ENCODE measurements at places on chromosomes 3 and 15.

GRCh38 chr3:29440413-29441305 is 159.8 kb downstream of the RBMS3 start:
- no peak for DNase-seq

- DNase-seq: no peak
Measured at GRCh38 chr3:58422756-58423325, 10.8 kb downstream of the PDHB start.

DNA sequence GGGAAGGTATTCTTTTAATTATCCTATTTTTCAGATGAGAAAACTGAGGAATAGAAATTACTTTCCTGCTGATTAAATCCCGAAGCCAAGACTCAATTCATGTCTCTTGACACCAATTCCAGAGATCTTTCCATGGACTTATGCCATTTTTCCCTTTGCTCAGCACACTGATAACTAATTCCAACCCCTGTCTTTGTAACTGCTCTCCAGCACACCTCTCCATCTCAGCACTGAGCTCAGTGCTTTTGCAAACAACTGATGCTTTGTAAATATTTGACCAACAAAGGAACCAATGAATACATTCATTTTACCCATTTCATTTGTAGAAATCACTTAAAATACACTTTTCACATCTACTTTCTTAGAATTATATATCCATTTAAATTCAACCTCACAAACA is 249.1 kb downstream of the IL5RA start:
- DNase-seq: no peak

DNA sequence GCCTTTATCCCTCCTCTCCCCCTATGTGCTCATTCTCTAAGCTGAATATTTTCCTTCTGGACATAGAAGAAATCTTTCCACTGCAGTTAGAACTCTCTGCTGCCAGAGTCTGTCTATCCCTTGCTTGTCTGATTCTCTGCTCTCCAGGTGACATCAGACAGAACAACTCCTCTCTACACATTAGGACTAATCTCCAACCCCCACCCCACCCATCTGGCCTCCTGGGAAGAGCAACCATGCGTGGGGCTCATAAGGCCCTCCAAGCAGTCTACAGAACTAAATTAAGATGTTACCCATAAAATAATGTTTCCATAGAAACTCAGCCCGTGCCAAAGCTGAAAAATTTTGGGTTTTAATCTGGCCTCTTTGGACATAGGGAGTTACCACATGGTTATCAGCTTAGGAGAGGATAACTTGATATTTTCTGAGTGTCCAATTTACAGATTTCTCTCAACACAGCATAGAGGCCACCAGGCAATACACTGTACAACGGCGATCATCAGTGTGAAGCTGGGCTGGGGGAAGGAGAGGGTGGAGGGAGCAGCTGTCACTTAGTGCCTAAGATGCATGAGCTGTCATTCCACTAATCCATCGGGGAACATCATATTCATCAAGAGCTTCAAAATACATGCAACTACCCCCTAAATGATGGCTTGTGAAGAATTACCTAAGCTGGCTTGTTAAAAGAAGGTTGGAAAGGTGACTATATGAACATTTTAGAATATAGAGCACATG is 199.4 kb downstream of the CLSTN2 start:
- no peak for DNase-seq

DNA sequence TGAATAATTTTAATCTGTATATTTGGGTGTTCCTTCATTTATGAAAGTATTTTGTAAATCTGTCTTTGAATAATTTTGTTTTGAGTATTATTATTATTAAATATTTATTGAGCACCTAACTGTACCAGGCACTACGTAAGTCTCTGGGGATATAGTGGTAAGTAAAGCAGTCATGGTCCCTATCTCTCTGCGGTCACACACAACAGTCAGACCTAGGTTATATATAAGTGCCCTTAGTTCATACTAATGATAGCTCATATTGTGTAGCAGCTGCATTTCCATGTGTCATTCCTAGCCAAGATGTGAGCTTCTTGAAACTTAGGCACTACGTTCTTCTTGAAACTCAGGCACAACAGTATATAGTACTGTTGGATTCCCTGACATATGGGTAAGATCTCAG is 12.4 kb downstream of the NKTR start:
- DNase-seq: no peak

- no peak for DNase-seq
Measured at GRCh38 chr3:37953707-37954394, 36.7 kb upstream of the VILL start.

GRCh38 chr3:27578032-27578431 is 93.8 kb upstream of the SLC4A7 start:
- DNase-seq: no peak
